ENCODE measurements at places on chromosomes 1 and 21.

DNA sequence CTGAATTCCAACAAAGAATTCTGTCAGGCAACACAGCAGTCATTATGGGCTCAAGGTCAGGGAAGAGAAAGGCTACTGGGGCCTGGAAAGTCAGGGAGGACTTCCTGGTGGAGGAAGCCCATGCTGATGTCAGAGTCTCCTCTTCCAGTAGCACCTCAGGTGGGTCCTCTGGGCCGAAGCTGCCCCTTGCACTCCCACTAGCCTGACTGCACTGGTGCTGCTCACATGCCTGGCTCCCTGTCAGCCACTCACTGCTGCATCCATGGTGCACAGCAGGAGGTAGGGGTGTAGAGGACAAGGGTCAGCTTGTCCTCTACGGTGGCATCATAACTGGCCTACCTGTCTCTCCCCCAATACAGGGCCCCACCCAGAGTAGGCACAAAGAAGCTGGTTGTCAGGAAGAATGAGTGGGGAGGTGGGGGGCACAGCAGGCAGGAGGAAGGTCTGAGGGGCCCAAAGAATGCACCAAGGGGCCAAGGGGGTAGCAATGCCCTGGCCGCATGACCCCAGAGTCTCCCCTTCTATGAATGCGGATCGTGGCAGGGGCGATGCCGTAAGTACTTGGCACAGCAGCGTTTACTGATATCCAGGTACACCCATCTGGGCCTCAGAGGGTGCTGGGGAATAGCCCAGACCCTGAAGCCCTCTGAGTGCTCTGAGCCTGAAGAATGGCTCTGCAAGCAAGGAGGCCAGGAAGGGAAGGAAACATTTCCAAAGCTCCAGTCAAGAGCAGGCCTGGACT, 80.3 kb downstream of the GLIS1 start:
- no peak for DNase-seq

DNA sequence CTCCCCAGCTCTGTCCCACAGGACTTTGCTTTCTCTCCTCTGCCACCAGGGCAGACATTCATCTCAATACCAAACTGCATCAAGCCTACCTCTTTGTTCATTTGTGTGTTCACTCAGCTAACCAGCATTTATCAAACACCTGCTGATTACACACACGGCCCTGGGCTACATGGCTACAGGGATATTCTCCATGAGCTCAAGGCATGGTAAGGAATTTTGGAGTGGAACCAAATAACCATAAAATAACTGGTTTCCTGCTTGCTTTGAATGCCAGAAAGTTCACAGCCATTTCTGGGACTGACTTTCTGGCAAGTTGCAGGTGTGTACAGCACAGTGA, 54.6 kb downstream of the LDLRAD2 start:
- DNase-seq: no peak

GRCh38 chr1:228081578-228082213, 812 bp upstream of the ARF1 start:
- no peak for DNase-seq

- DNase-seq: no peak
Observed at GRCh38 chr1:230860617-230861384, 7.5 kb downstream of the C1orf198 start.

DNA sequence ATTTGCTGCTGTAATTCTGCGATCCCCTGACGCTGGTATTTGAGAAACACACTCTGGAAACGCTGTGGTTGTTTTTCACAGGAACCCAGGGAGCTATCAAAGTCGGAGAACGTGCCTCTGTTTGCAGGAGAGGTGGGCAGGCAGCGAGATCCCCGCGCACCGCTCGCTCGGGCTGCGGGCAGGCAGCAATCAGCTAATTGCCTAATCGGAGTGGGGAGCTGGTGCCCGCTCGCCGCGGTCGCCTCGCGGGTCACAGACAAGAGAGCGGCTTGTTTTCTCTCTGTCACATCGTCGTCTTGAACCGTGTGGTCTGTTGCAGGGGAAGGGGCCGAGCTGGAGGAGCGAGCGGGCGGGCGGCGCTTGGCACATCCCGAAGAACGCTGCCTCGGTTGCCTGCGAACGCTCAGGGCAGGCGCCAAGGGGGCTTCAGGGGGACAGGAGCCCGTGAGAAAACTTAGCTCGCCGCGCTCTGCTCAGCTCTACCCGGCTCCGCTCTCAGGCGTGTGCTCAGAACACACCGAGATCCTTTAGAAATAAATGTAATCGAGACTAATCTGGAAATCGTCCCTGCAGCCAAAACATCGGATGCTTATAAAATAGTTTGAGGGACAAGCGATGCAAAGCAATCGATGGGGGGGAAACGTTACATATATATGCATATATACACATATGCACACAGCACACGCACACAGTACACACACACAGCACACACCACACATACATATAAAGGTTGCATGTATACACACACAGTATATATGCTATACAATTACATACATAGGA, 93.6 kb upstream of the SMYD2 start:
- no peak for DNase-seq

- no peak for DNase-seq
Observed at GRCh38 chr21:33691945-33692603, 49.8 kb downstream of the ITSN1 start.

DNA sequence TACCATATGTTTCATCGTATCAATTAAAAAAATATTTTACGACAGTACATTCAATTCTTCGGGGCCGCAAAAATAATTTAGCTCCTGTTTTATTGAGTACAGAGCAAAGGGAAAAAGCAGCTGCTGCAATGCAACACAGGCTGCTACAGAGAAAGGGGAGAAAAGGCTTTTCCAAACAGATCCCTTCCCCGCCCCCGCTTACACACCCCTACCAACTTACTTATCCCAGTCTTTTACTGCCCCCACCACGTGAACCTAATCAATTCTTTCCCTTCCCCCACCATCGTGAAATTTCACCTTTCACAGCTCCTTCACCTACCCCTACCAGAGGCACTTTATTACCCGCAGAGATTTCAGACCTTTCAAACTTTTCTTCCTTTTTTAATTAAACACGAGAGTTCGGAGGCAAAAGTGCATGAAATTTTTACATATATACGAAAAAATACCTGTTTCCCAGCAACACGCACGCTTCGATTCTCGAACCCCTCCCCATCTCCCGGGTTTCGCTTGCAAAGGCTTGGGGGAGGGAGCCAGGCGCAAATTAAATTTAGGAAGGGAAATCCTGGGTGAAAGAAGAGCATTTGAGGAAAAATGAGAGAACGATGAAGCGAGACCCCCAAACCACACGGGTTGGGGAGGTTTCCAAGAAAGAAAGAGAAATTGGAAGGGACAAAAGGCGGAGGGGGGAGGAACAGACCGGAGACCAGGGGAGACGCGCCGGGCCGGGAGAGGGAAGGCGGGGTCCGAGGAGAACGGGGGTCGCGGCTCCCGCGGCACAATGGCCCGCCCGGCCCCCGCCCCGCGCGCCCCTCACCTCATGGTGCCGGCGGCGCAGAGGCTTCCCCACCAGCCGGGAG, 823 bp downstream of the ENAH start:
- no peak for DNase-seq

GRCh38 chr1:180911640-180912191, 981 bp upstream of the KIAA1614 start:
- DNase-seq: no peak

GRCh38 chr1:182299728-182300616, 91.6 kb downstream of the GLUL start:
- DNase-seq: no peak

DNA sequence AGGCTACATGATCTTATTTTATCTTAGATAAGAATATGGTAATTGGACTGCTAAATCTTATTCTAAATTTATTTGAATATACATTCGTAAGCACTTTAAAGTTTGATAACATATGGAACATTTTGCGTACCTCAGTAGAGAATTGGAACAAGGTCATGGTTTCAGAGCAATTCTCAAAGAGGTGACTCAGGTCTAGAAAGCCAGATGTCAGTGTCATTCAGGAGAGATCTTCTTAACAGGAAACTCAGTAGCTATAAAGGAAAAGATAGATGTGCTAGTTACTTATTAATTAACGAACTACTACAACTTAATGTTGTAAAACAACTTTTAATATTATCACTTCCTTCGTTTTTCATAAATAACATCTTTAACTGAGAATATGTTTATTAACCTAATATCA, 142.5 kb downstream of the USP25 start:
- no peak for DNase-seq

DNA sequence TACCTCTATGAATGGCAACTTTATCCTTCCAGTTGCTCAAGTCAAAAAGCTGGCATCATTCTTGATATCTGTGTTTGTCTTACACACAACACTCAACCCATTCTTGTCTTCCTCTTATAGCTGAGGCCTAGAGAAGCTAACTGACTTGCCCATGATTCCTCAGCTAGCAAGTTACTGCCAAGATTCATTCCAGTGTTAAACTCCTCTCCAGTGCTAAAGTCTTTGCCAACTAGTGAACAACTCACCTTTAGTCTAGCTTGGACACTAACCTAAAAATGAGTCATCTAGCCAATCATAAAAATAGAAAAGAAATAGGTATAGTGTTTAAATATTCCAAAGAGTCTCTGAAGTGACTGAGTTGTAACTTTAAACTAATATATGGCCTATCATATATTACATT, 45.6 kb upstream of the RGS2 start:
- no peak for DNase-seq

Data from HCT116 (cell line).